ENCODE measurements at places on chromosomes 7 and 10.

DNA sequence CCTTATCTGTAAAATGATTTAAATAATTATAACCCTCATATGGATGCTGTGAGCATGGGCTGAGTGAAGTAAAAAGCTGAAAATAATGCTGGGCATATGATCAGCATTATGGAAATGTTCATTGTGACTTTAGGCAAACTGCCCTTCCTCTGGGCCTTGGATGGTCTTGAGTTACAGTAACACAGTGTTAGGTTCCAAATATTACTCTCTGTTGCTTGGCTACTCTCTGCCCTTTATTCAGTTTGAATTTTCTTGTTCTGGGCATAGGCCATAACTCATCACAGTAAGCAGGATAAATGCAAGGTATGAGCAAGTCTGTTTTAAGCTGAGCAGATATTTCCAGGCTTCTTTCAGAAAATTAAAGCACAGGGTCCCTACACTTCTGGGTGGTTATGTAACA is 868.0 kb downstream of the KCNMA1 start:
- DNase-seq = no peak

- peak; percentile 24 for DNase-seq
Observed at GRCh38 chr10:72875250-72876055, 18.1 kb upstream of the OIT3 start.

DNA sequence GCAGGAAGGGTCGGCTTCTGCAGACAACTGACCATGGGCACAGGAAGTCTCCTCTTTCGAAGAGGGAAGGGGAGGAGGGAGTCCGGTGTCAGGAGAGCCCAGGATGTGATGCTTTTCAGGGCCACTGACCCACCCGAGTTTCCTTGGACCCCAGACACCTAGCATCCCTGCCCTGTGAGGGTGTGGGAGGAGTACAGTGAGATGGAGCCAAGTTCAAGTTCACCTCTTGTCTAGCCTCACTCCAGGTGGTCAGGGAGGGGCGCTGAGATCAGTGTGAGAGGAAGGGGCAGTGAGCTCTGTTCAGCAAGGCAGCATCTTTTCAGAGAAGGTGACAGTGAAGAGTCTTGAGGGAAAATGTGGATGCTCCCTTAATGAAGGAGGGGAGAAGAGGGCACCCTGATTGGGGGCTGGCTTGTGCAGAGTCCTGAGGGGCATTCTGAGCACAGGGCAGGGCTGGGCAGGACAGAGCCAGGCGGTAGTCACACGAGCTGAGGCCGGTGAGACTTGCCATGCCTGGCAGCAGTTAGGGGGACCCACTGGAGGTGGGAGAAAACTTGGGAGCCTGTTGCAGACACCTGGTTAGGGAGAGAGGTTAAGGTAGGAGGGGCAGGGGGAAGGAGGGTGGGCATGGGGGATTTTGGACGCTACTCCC is 49.7 kb downstream of the ADCY1 start:
- no peak for DNase-seq

DNA sequence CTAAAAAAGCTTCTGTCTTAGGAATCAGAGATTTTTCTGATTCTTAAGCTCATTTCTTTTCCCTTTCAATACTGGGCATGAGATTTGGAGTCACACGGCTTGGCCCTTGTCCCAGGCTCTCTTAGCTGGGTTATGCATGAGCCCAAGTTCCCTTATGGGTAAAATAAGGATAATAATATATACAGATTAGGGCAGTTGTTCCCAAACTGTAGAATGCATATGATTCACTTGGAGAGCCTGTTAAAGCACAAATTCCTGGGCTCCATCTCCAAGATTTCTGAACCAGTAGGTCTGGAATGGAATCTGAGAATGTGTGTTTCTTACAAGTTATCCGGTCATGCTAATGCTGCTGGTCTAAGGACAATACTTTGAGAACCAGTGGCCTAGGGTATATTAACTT is 154.0 kb downstream of the REEP3 start:
- no peak for DNase-seq

GRCh38 chr7:10412422-10413019 is 561.2 kb upstream of the PHF14 start:
- peak; percentile 15 for DNase-seq

DNA sequence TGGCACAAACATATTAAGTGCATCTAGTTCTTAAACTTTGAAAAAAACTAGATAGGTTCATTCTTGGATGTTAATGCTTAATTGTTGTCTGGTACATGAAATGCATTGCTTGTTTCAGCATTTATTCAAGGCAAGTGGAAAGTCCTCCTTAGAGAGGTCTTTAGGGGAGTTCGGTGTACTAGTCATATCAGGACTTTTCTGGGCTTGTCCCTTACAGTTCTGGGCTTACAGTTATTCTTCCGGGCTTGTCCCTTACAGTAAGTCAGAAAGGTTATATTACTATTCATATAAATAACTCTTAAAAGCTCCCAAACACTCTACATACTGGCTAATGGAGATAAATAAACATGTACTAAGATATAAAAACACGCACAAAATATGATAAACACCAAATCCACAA is 61.6 kb upstream of the MRLN start:
- DNase-seq = no peak

DNA sequence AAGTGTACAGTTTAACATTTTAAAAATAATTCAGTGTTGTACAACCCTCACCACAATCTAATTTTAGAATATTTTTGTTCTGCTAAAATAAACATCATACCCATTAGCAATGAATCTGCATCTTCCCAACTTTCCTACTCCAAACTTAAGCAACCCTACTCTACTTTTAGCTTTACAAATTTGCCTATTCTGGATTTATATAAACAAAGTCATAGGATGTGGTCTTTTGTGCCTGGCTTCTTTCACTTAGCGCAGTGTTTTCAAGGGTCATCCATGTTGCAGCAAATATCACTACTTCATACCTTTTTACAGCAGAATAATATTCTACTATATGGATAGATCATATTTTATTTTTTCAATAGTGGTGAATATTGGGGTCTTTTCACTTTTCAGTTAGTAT is 18.9 kb downstream of the CALML3 start:
- no peak for DNase-seq

DNA sequence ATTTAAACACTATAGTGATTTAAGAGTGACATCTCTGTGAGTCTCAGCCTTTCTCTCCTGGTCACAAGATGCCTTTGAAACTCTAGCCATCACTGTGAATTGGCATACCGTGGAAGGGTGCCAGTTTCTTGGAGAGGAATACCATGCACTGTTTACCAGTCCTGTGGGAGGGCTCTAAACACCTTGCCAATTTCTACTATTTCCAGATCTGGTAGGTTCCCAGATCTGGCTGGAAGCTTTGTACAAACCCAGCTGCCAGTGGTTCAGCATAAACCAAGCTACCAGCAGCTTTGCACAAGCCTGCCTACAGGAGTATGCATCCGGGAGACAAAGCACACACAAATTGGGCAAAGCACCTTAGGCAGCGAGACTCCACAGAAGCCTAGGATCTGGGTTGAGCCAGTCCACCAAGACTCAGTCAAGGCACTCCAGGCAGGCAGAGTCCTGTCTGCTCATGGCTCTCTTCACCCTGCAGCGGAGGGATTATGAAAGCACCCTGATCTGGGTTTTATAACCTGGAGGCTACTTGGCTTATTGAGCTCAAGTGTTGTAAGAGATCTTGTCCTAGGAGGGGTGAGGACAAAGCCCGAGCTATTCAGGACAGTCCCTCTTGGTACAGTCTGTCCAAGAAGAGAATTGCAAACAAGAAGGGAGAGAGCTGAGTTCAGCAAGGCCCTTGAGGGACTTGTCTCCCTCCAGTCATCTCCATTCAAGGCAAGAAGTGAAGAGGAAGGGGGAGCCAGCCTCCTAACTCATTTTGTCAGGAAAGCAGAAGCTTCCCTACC is 23.6 kb downstream of the MCM10 start:
- no peak for DNase-seq

DNA sequence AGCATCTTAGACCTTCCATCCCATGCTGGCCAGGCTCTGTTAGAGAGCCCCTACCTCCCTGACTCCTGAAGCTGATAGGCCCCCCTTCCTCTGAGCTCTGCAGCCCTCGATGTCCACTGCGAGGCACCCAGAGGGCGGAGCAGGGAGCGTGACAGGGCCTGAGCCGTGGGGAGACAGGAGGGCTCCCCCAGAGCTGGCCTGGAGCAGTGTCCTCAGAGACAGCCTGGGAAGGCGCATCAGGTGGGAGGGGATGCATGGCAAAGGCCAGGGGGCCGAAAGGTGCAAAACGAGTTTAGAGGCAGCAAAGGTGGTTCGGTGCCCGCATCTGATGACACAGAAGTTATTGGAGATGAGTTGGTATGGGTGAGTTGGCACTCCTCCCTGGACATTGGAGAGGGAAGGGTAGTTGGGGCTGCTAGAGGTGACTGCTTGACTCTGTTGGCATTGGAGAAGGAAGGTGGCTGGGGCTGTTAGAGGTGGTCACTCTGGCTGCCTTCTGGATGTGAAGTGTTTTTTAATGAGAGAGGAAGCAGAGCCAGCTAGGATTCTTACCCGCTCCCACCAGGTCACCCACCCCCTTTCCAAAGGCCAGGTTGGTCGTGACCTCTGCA is 53.1 kb downstream of the PRF1 start:
- no peak for DNase-seq

DNA sequence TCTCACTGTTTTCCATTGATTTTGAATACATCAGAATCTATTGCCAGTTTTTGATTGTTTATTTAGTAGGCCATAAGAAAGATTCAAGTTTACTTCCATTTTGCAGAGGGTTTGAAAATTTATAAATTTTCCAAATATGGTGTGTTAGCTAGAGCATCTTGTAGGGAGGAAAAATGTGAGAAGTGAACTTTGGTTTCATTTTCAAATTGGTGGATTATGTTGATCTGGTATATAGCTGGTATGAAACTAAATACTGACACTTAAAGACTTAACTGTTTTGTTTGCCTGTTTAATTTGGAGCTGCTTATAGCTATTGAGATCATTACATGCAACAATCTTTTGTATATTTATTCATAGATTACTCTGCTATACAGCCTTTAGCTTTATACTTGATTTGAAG is 108.1 kb downstream of the ADAM22 start:
- no peak for DNase-seq

DNA sequence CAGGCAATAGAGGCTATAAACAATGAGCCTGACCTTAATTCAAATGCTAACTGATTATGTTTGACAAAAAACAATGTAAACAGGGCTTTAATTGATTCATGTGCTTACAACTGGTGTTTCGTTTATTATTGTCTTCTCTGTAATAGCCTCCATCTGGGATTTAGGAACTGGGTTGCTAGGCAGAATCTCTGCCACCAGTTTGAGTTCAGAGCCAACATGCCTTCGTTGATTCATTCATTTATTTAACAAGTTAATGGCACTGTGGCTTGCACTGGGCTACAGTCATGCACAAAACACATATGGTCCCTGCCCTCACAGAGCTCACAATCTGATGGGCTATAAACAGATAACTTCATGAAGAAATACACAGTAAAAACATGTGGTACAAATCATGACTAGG is 19.6 kb upstream of the CDHR3 start:
- DNase-seq = no peak

DNA sequence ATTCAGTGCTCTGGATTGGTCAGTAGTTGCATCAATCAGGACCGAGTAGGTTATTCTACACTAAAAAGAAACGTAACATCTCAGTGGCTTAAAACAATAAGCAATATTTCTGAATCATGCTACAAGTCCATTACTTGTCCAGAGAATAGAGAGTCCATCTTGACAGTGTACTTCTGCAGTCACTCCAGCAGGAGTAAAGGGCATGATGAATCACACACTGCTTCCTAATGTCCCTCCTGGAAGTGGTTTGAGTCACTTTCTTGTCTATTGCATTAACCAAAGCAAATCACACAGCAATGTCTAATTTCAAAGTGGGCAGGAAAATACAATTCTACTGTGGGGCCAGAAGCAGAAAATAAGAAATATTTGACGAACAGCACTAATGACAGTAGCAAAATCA is 124.8 kb downstream of the TSPAN12 start:
- no peak for DNase-seq

DNA sequence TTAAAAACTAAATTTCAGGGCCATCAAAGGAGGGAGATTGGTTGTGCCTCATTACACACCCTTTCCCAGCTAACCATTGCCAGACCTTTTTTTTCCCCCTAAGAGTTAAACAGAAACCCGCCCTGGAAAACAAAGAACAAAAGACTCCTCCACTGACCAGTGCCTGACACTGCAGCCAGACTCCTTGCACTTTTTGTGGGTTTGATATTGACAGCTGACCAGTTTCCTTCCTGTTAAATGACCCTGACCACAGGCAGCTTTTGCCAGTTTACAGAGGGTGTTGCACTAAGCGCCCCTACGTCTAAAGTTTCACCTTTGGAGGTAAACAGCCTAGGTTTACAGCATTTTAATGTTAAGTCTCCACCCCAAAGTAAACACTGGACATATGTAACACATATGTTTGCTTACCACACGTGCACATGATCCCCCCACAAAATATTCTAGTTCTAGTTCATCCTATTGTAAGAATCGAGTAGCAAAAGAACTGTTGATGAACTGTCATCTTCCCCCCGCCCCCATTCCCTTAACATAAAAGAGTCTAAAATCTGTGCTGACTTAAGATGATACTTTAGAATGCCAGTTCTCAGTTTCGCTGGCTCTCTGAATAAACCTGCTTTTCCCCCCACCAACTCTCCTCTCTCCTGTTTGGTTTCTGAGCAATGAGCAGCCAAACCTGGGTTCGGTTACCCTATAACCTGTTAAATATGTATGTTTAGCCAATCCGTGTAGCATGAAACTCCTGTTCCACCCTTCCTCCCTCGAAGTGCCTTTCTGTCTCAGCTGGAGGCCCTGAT is 38.0 kb downstream of the FOXI2 start:
- no peak for DNase-seq

DNA sequence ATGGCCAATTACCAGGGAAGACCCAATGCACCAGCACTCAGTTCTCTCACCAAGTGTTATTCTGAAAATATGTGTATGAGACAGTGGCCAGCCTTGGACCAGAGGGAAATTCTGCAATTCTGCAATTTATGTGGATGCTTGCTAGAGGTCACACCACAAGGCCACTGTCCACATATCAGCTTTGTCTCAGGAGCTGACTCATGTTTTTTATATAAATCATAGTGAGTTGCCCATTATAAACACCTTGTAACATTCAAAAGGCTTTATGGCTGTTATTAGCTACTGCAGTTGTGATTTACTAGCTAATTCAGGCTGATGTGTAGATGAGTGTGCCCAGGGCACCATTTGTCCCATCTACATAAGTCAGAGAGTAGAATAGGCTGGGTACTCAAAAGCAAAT is 649.0 kb downstream of the LRMDA start:
- DNase-seq = no peak

- DNase-seq = no peak
Observed at GRCh38 chr7:101681170-101682007, 52.3 kb upstream of the MYL10 start.

DNA sequence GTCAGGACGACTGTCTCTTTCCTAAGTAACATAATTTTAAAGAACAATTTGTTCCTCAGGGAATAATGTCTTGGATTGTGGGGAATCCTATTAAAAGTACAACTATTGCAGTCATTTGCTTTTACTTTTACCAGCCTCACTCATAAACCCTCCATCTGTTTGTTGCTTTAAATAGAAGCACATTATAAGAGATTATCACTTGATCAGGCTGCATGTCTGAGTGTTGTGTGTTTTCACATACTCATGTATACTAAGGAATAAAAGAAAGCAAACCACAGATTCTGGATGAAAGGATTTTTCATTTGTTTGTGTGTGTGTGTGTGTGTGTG is 1077.8 kb downstream of the KCNMA1 start:
- no peak for DNase-seq
